H9 (cell line): ENCODE measurements at places on chromosomes 16 and 17. TPM values are rescaled to one million over a fixed set of nuclear protein-coding genes. Genes with fewer than 3 reads are reported as not detected.
A peak's percentile ranks its signal among the peaks of the same experiment; 100 is the strongest.

SPATA22 gene
- not detected in 2 replicates for total RNA-seq

TEN1 gene
- total RNA-seq, result 19.3 and 19.9 TPM in 2 replicates

UBE2O gene
- total RNA-seq, result 47.7 and 52.6 TPM in 2 replicates

KRT28 gene
- total RNA-seq, result not detected in 2 replicates

FADS6 gene
- total RNA-seq, result 0.94 and 1.2 TPM in 2 replicates

PPP1R27 gene
- 0.15 and 0.22 TPM in 2 replicates for total RNA-seq

NPIPA3 gene
- total RNA-seq, result 1.1 and 1.3 TPM in 2 replicates

LLGL2 gene
- total RNA-seq, result 85.9 and 90.4 TPM in 2 replicates

DLG4 gene
- total RNA-seq, result 38.2 and 38.3 TPM in 2 replicates

SLFN14 gene
- not detected in 2 replicates for total RNA-seq

PRAC2 gene
- not detected in 2 replicates for total RNA-seq

PLCG2 gene
- 5.4 and 6.0 TPM in 2 replicates for total RNA-seq

- no peaks in the 10 kb centered on the region for H3K36me3 ChIP-seq
- no peak within 1 kb of the TSS for H3K27ac ChIP-seq
- H3K27me3 ChIP-seq, result no peaks in the 10 kb centered on the region; the same call in 1 of the 2 replicates
- peak; percentile 96 for DNase-seq
- H3K4me1 ChIP-seq, result no peaks in the 10 kb centered on the region
- H3K4me3 ChIP-seq, result peak within 1 kb of the TSS; percentile 97
Observed at GRCh38 chr17:13601776-13602551, at the start of gene HS3ST3A1. HS3ST3A1 (minus strand) TSS chr17:13601929; CDS start chr17:13601129, 800 bp downstream.

DNA sequence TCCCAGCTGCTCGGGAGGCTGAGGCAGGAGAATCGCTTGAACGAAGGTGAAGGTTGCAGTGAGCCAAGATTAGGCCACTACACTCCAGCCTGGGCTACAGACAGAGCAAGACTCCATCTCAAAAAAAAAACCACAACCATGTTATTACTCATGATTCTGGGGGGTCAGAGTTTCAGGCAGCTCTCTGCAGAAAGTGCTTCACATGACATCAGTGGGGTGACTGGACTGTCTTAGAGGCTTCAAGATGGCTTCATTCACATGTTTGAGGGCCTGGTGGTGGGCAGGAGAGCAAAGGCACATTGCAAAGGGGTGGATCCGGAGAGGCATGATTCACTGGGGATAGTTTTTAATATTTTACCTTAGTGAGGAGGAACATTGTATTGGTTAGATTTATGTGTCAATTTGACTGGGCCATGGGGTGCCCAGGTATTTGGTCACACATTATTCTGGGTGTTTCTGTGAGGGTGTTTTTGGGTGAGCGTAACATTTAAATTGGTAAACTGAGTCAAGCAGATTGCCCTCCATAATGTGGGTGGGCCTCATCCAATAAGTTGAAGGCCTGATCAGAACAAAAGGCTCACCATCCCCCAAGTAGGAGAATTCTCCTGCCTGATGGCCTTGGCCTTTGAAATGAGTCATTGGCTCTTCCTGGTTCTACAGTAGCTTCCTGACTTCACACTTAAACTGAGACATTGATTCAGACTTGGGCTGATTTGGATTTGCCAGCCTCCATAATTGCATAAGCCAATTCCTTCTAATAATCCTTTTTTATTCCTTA is 109.8 kb downstream of the GOSR1 start:
- H3K4me3 ChIP-seq, result no peak overlapping the region
- H3K27ac ChIP-seq, result no peak overlapping the region
- no peaks in the 10 kb centered on the region for H3K27me3 ChIP-seq
- H3K36me3 ChIP-seq, result 0 out of 3 replicates have a peak, but pooled peaks cover 3% of the 10 kb centered on the region

- no peaks in the 10 kb centered on the region; the same call in 1 of the 2 replicates for H3K27me3 ChIP-seq
- H3K4me3 ChIP-seq, result no peak overlapping the region
- no peaks in the 10 kb centered on the region for H3K4me1 ChIP-seq
- H3K27ac ChIP-seq, result no peak overlapping the region
- H3K36me3 ChIP-seq, result no peaks in the 10 kb centered on the region
Observed at GRCh38 chr16:66857437-66857836, 13.2 kb downstream of the CA7 start.

- no peak overlapping the region for H3K4me3 ChIP-seq
- no peaks in the 10 kb centered on the region; the same call in 1 of the 2 replicates for H3K4me1 ChIP-seq
- no peak for DNase-seq
- no peak overlapping the region for H3K27ac ChIP-seq
- H3K36me3 ChIP-seq, result no peaks in the 10 kb centered on the region
Observed at GRCh38 chr17:8324923-8325322, 14.7 kb upstream of the ODF4 start.

- peaks cover 3% of the 10 kb centered on the region; the same call in 1 of the 2 replicates for H3K4me1 ChIP-seq
- no peaks in the 10 kb centered on the region for H3K36me3 ChIP-seq
- no peaks in the 10 kb centered on the region for H3K27me3 ChIP-seq
Observed at GRCh38 chr17:63039899-63040602, 74.0 kb downstream of the TANC2 start.

- peaks cover 38% of the 10 kb centered on the region for H3K36me3 ChIP-seq
- H3K4me1 ChIP-seq, result peaks cover 1% of the 10 kb centered on the region; the same call in 1 of the 2 replicates
- no peak overlapping the region for H3K27ac ChIP-seq
- no peaks in the 10 kb centered on the region for H3K27me3 ChIP-seq
- no peak overlapping the region for H3K4me3 ChIP-seq
Observed at GRCh38 chr17:7203391-7203790, 16.2 kb downstream of the DLG4 start.

- peaks cover 10% of the 10 kb centered on the region; the same call in 1 of the 2 replicates for H3K27me3 ChIP-seq
- H3K27ac ChIP-seq, result no peak overlapping the region
- H3K36me3 ChIP-seq, result peaks cover 25% of the 10 kb centered on the region
- peak; percentile 25 for DNase-seq
- H3K4me3 ChIP-seq, result no peak overlapping the region
- H3K4me1 ChIP-seq, result no peaks in the 10 kb centered on the region
Observed at GRCh38 chr17:77736721-77737120, 221.8 kb upstream of the TNRC6C start.

- H3K4me1 ChIP-seq, result peaks cover 2% of the 10 kb centered on the region; the same call in 1 of the 2 replicates
- no peaks in the 10 kb centered on the region for H3K36me3 ChIP-seq
- no peak overlapping the region for H3K27ac ChIP-seq
- no peaks in the 10 kb centered on the region for H3K27me3 ChIP-seq
- no peak overlapping the region for H3K4me3 ChIP-seq
- no peak for DNase-seq
Observed at GRCh38 chr17:61627125-61627524, 36.1 kb upstream of the NACA2 start.

- no peak overlapping the region for H3K27ac ChIP-seq
- no peak overlapping the region for H3K4me3 ChIP-seq
- H3K36me3 ChIP-seq, result no peaks in the 10 kb centered on the region
- no peaks in the 10 kb centered on the region for H3K4me1 ChIP-seq
Observed at GRCh38 chr16:49967012-49967559, 57.9 kb upstream of the CNEP1R1 start.

DNA sequence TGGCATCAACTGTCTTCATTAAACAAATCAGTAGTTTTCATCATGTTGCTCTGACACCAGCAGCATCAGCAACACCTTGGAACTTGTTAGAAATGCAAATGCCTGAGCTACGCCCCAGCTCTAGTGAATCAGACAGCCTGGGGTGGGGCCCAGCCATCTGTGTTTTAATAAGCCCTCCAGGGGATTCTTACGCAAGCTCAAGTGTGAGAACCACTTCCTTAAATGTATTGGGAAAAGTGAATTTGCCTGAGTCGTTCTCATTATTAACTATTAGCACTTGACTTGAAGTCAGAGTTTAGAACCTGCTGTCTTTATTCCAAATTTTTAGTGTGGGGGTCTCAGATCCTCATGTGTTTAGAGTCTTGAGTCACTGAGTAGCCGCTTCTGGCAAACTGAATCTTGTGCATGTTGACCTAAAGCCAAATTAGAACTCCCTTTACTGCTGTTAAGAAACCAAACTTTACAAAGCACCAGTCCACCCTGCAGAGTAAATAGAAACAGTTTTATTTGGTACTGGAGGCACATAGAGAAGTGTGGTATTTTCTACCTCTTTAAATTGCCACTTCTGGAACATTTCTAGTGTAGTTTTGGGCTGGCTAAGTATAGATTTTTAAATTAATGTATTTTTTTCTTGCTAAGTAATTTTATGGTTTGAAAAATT is 137.4 kb upstream of the COX10 start:
- H3K36me3 ChIP-seq, result no peaks in the 10 kb centered on the region; the same call in 1 of the 2 replicates
- H3K4me1 ChIP-seq, result peaks cover 3% of the 10 kb centered on the region; the same call in 1 of the 2 replicates
- DNase-seq, result no peak
- H3K27me3 ChIP-seq, result no peaks in the 10 kb centered on the region
- H3K27ac ChIP-seq, result no peak overlapping the region

GRCh38 chr17:59533694-59534093 is 31.7 kb upstream of the DHX40 start:
- H3K27ac ChIP-seq, result no peak overlapping the region
- no peaks in the 10 kb centered on the region for H3K36me3 ChIP-seq
- H3K4me1 ChIP-seq, result no peaks in the 10 kb centered on the region
- no peak overlapping the region for H3K4me3 ChIP-seq
- no peak for DNase-seq

DNA sequence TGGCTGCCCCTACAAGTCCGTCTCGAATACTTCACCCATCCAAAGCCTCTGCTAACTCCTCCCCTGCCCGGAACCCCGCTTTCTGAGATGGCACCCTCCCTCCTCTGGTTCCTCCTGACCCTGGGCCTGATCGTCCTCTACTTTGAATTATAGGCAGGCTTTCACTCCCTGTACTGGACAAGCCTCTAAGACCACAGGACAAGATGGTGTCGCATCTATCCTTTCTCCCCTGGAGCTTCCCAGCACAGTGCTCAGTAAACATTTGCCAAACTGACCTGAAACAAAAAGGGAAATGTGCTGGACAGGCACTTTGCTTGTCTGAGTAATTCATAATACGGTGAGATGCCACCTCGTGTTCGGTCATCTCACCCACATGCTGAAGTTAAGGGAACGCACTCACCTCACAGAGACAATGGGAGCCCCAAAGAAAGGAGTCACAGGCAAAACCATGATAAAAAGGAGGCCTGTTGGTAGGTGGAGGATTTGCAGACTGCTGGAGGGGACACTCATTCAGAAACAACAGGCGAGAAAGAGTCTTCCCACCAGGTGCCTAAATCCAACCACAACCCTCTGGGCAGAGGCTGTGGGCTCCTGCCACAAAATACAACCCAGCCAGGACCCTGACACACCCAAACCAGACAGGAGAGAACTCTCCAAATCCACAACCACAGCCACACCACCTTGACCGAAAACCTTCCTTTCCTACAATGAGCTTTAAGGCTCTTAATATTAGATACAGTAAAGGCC is 28.2 kb downstream of the SNN start:
- DNase-seq, result no peak
- H3K4me1 ChIP-seq, result no peaks in the 10 kb centered on the region
- H3K36me3 ChIP-seq, result peaks cover 19% of the 10 kb centered on the region
- H3K27ac ChIP-seq, result no peak overlapping the region
- H3K4me3 ChIP-seq, result no peak overlapping the region

- no peaks in the 10 kb centered on the region for H3K4me1 ChIP-seq
- no peak overlapping the region for H3K4me3 ChIP-seq
- H3K36me3 ChIP-seq, result peaks cover 40% of the 10 kb centered on the region
Observed at GRCh38 chr16:11727796-11728543, 14.7 kb downstream of the TXNDC11 start.

DNA sequence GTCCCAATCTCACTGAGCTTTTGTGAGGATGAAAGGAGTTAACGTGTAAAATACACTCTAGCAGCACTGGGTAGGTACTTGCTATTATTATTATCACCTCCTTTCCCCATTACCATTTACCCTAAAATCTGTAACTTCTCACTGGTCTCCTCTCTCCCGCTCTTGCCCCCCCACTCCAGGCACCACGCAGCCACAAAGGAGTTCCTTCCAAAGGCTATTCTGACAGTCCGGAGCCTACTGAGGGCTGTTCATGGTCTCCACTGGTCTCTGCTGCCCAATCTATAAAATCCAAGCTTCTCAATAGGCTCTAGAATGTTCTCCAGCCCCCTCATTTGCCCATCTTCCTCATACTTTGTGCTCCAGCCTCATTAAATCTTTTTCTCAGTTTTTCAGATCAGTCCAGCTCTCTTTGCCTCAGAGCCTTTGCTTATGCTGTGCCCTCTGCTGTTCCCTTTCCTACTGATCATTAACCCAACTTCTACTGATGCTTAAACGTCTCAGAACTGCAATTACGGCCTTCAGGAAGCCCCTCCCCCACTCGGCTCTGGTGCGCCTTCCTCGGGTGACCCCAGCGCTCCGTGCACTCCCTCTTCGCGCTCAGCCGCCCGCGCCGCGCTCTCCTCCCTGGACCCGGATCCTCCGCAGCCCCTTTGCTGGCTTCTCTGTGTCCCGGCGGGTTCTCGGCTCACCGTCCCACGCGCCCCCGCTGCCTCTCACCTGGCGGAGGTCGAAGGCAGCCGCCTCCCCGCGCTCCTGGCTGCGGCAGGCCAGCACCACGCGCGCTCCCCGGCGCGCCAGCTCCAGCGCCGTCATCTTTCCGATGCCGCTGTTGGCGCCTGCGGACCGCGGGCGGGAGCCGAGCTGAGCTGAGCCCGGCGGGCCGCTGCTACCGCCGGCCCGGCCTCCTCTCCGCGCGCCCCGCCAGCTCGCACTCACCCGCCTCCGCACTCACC is 737 bp downstream of the DHRS13 start:
- peak overlapping the region; percentile 76 for H3K4me3 ChIP-seq
- no peak overlapping the region for H3K27ac ChIP-seq
- peaks cover 29% of the 10 kb centered on the region for H3K36me3 ChIP-seq
- H3K27me3 ChIP-seq, result no peaks in the 10 kb centered on the region

DNA sequence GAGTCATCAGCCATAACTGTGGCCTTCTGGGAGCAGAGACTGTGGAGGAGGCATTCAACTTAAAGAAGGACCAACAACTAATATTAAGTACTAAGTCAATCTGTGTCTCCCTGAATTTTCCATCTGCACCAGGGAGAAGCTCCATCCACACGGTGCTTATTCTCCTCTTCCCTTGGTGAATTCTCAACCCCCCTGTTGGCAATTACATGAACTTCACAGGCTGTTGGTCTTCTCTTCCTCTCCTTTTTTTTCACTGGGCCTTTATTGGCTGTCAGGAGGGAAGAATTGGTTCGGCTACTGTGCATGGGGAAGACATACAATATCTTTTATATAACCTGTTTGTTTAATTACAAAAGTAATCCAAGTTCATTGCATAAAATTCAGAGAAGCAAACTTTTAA is 152.8 kb upstream of the IRX6 start:
- H3K27me3 ChIP-seq, result no peaks in the 10 kb centered on the region
- no peak overlapping the region for H3K4me3 ChIP-seq
- DNase-seq, result no peak
- H3K4me1 ChIP-seq, result peaks cover 2% of the 10 kb centered on the region

GRCh38 chr16:87324411-87325275 is 7.5 kb upstream of the C16orf95 start:
- peak; percentile 69 for DNase-seq
- no peaks in the 10 kb centered on the region for H3K27me3 ChIP-seq
- no peak overlapping the region for H3K27ac ChIP-seq
- H3K4me3 ChIP-seq, result no peak overlapping the region

GRCh38 chr16:90037276-90037675 is 18.0 kb upstream of the DBNDD1 start:
- H3K4me1 ChIP-seq, result peaks cover 2% of the 10 kb centered on the region; the same call in 1 of the 2 replicates
- no peaks in the 10 kb centered on the region for H3K27me3 ChIP-seq
- H3K27ac ChIP-seq, result no peak overlapping the region
- H3K36me3 ChIP-seq, result peaks cover 60% of the 10 kb centered on the region
- DNase-seq, result no peak
- H3K4me3 ChIP-seq, result no peak overlapping the region; the same call in 2 of the 3 replicates

GRCh38 chr16:1941162-1942046 is 1.6 kb downstream of the MSRB1 start:
- peak overlapping the region; percentile 88 for H3K4me3 ChIP-seq
- peaks cover 28% of the 10 kb centered on the region for H3K36me3 ChIP-seq
- H3K27me3 ChIP-seq, result no peaks in the 10 kb centered on the region
- peak; percentile 75 for DNase-seq
- peaks cover 4% of the 10 kb centered on the region; the same call in 1 of the 2 replicates for H3K4me1 ChIP-seq
